Stimulated activated CD4-positive, alpha-beta T cell treated with anti-CD3 and anti-CD28 coated beads, TNF-alpha, amount 100 ng/mL, for 1 hour (primary cell): ENCODE measurements at places on chromosomes 2 and 18.

GRCh38 chr2:218895326-218895725 lies 14.7 kb downstream of the WNT10A start:
- DNase-seq: no peak

DNA sequence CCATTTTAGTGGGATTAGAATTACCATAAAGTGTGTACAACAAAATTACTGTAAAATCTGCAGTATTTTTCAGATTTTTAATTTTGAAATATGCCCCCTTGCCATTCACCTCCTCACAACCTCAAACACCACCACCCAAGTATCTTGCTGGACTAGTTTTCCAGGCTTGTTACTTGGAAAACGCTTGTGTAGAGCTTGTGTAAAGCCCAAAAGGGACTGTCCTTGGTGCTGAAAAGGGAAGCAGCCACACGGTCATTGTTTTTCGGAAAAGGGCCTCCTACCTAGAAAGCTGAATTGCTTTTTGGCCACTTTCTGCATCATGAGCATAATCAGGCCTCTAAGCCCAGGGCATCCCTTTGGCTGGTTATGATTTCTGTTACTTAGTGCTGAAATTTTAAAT lies 563.4 kb downstream of the LRRTM4 start:
- DNase-seq: no peak

GRCh38 chr2:226874749-226875148 lies 38.9 kb downstream of the RHBDD1 start:
- DNase-seq: no peak

DNA sequence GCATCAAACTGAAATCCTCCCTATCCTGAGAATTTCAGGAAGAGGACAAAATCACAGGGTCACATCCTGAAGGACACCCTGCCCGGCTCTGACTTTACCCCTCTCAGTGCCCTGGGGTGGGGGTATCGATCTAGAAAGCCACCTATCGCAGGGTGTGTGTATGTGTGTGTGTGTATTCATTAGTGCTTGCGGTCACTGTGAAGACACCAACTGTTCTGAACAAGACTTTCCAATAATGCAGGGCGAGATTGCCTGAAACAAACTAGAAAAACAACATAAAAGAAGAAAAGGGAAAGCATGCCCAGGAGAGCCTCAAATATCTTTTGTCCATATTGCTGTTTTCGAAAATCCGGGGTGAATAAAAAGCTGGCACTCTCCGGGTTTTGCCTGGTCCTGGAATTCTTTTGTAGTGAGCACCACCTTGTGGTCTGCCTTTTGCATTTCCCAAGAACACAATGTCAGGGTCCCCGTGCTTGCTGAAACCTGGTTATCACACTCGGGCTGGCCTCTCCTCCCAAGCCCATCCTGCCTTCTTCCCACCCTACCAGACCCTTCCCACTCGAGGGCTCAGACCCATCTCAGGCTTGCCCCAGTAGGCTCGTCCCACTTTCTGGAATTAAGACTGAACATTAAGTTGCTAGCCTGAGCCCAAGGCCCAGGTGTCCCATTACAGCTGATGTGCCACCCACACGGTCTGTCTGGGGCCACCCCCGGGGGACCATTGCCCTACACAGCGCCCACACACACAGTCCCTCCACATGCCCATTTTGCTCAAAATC lies 25.0 kb upstream of the COPS8 start:
- no peak for DNase-seq

DNA sequence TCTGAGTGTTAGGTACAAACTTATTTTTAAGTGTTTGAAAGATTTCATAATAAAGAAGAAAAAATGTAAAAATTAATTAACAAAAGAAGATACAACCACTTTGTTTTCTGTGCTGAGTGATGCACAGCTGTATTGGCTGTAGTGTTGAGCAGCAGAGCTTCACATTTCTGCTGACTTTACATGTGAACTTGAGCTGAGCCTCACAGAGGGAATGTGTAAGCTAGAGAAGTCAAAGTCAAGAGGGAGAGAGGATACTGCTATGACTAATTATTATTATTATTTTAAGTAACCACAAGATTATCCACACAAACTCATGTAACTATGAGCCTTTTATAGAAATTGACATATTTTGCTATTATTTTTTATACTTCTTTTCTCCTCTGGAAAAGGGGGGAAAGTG lies 159.1 kb upstream of the ZSWIM2 start:
- no peak for DNase-seq

GRCh38 chr18:21747764-21748693 lies 7.4 kb downstream of the MIB1 start:
- DNase-seq: no peak

- DNase-seq: no peak
Measured at GRCh38 chr2:203533676-203534591, 1.2 kb downstream of the RAPH1 start.

- no peak for DNase-seq
Measured at GRCh38 chr2:69645921-69646320, 2.4 kb upstream of the AAK1 start.

GRCh38 chr18:55228707-55229106 lies 269.4 kb upstream of the CCDC68 start:
- no peak for DNase-seq

DNA sequence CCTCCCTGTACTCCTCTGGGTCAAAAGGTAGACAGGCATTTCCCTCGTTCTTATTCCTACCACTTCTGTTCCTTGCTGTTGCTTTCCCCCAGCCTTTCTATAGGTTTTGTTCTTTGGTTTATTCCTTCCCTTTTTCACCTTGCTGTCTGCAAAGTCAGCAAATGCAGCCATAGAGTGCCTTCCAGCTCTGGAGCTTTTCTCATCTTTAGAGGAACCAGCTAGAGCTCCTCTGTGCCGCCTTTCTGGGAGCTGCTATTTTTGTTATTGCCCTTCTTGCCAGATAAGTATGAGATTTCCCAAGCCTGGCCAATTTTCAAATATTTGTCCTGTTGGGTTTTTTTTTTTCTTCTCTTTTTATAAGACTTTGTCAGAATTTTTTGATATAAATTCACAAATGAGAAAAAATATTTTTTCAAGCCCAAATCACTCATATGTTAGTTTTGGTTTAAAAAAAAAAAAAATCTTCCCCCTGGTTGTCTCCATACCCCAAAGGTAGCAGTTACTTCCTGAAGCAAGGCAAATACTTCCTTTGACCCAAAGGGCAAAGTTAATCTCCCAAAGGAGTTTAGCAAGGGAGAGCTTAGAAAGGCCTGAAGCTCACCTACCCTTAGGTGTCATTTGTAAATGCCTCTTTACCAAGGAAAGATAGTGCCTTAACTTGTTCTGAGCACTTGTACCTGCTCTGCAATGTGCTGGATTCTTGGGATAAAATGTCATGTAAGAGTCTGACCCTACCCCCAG lies 5.1 kb upstream of the TTC27 start:
- DNase-seq: no peak

DNA sequence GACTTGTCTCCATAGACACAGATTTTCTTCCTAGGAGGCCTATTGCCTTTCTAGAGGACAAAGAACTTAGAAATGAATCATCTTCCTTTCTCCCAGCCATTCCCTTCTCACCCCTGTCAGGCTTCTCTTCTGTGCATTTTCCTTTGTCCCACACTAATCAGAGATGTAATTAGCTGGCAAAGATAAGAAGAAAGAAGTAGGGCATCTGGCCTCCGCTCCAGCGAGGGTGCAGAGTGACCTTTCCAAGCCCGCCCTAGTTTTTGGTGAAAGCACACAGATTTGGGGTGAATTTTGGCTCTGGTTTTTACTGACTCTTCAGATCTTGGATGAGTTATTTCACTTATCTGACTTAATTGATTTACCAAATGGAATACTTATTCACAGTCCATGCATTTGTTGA lies 626.5 kb downstream of the ZEB2 start:
- DNase-seq: no peak

GRCh38 chr2:23713351-23713750 lies 213.6 kb downstream of the ATAD2B start:
- no peak for DNase-seq

DNA sequence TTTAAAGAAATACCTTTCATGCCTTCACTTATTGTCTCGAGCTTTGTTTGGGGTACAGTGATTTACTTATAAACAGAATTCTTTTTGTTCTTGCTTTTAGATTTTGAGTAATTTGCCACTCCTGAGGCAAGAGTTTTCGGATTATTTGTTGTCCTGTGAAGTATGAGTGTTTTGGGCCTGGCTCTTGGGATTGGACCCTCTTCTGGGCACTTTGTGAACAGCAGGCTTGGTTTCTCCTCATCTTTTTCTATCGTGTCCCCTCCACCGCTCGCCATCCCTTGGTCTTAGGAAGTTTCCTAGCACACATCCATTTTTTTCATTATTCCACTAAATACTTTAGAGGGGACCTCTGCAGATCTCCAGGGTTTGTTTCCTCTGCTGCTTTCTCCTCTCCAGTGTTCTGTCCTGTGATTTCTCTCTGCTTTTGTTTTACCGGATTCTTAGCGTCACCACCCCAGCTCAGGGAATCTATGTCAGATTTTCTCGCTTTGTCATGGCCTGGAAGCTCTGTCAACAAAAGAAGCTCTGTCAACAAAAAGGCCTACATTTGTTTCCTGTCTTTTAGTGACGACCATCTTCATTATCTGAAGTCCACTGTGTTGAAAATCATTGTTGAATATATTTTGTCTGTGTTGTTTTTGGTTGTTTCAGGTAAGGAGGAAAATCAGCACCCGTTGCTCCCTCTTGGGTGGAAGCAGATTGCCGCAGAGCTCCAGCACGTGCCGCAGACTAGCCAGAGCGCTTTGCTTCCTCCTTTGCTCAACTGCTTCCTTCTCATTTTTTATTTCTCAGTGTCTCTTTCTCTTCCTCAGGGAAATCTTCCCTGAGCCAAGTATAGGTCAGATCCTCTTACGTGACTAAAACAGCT lies 27.8 kb downstream of the ANKRD62 start:
- DNase-seq: no peak

DNA sequence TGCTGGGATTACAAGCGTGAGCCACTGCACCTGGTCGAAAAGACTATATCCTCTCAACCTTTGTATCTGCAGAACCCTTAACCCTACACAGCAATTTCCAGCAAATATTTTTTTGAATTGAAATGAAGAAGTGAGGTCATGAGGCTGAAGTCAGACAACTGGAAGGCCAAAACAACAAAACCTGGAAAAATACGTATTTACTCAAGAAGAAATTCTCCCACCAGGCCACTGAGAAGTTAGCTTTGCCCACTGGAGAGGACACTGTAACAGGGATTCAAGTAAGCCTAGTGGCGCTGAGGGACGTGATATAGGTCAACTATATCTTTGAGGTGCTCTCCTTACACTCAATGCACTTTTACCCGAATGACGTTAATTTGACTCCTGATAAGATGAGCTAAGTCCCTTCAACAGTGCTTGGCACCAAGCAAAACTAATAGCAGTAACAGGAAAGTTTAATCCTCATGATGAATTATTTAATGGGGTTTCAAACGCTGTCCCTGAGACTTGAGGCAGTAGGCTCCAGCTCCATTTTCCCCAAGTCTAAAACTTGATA lies 1.9 kb downstream of the HDLBP start:
- DNase-seq: no peak

- no peak for DNase-seq
Measured at GRCh38 chr2:38233231-38233983, 143.7 kb downstream of the ATL2 start.
